ENCODE measurements at places on chromosomes 16 and 17.

DNA sequence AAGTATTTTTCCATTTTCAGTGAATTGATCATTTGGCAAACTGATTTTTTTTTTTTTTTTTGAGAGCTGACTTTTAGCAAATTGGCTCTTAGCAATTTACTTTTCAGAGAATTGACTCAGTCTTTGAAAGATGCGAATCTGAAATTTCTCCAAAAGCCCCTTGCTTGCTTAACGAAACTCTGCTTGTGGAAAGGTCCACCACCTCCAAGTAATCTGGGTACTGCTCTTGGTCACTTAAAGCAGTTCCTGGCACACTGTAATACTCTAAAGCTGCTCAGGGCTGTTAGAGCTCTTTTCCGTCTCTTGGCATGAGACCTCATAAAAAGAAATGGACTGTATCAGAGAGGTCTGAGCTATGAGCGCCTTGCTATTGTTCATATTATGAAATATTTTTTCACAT, 2.9 kb downstream of the GSDMB start:
- no peak for DNase-seq

DNA sequence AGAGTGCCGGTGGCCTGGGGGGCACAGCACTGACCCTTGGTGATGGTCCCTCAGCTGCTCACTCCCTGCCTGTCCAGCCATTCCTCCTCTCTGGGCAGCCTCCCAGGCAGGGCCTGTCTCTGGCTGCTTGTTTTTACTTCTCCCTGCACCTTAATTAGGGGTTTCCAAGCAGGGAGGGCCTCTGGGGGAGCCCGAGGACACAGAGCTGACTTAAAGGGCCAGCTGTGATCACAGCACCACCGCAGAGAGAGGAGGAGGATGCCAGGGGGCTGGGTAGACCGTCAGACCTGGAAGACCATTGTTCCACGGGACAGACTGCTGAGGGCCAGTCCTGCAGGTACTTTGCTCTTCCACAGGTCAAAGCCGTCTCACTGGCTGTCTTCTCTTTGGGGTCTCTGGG, 1.2 kb upstream of the DPH1 start:
- no peak for DNase-seq

DNA sequence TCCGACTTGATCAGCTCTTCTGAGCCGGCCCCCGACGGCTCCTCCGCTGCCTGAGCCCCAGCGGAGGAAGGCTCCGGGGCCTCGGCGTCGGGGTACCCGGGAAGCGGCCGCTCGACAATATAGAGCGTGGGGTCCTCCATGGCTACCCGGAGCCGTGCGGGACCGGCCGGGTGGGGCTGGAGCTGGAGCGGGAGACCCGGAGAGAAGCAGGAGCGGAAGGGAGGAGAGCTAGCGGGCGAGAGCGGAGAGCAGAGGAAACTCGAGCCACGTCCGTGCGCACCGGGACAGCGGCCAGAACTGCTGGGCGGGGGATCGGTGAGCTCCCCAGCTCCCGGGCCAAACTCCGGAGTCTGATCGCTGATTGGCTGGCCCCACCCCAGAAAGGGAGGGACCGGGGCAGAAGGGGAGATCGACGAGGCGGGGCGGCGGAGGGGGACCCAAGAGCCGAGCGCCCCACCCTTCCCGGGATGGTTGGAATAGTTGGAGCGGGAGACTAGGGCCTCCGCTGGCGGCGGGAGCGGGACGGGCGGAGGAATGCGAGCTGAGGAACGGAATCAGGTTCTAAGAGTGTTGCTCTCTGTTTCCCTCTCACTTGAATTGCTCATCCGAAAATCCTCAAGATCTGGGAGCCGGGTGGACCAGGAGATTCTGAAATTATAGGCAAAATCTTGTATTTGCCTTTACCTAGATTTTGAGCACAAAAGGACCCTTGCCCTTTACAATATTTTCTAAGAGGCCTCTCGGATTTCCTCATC, at the start of gene CAVIN1:
TSS of gene CAVIN1 (minus strand) at position 299 of the 755 bp plus-strand sequence. CDS start at position 140, 159 bp downstream.
- no peak for DNase-seq

GRCh38 chr16:73202161-73202729, 154.3 kb upstream of the ZFHX3 start:
- DNase-seq: no peak

- DNase-seq: no peak
These were observed 43.9 kb upstream of the SLC5A11 start for GRCh38 chr16:24801761-24802302.

DNA sequence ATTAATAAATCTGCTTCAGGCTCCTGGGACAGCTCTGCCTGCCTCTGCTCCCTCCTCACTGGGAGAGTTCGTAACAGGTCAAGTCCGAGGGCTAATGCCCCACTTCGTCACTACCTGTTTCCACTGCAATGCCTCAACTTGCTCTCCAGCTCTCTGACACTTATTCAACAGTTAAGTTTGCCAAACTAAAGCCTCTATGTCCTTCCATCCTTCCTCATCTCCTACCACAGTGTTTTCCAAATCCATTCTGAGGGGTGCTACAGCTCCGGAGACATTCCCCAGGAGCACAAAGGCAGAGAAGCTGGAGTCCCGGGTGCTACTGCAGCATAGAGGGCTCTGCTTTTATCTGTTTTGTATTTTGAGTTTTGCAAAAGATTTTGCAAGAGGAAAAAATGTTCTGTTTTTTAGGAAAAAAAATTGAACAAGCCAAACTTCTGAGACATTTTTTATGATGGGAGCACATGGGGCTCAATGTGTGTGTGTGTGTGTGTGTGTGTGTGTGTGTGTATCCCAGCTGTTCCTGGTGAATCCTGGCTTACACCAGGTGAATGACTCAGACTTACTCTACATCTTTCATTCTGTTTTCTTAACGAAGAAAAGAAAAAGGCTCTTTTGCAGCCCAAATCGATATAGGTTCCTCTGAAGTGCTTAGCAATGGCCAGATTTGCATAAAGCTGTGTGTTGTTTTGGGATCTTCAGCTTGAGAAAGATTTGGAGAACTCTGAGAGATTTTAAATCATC, 46.1 kb upstream of the MYOCD start:
- DNase-seq: no peak

- peak; percentile 72 for DNase-seq
These were observed 33.3 kb downstream of the JPH3 start for GRCh38 chr16:87635541-87636049.

- DNase-seq: no peak
These were observed 607.1 kb downstream of the KCNJ2 start for GRCh38 chr17:70776441-70776840.

DNA sequence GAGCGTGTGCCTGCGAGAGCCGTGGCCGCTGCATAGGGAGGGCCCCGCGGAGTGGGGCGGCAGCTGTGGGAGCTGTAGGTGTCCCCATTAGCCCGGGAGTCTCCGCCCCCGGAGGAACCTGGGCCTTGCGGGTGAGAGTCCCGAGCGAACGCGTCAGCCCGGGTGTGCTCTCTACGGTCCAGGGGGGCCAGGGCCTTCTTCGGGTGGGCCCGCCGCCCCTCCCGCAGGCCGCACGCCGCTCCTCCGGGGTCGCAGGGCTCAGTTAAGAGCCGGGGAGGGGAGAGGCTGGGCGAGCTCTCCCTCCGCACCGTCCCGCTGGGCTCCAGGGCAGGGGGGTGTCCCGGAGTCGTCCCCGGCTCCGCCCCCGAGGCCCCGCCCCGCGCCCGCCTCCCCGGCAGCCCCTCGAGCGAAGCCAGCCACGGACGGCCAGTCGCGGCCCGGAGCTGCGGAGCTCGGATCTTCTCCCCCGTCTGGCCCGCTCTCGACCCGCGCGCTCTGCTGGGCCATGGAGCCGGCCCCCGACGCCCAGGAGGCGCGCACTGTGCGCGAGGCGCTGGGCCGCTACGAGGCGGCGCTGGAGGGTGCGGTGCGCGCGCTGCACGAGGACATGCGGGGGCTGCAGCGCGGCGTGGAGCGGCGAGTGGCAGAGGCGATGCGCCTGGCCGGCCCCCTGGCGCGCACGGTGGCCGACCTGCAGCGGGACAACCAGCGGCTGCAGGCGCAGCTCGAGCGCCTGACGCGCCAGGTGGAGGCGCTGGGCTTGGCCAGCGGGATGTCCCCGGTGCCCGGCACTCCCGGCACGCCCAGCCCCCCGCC, at the start of gene SMTNL2:
TSS of gene SMTNL2 (plus strand) at position 429 of the 816 bp plus-strand sequence. CDS start at position 506, 77 bp downstream.
- DNase-seq: peak; percentile 8

GRCh38 chr16:55585631-55586030, 19.1 kb downstream of the CAPNS2 start:
- DNase-seq: no peak

GRCh38 chr17:29401258-29401657, 11.1 kb downstream of the TAOK1 start:
- DNase-seq: no peak

DNA sequence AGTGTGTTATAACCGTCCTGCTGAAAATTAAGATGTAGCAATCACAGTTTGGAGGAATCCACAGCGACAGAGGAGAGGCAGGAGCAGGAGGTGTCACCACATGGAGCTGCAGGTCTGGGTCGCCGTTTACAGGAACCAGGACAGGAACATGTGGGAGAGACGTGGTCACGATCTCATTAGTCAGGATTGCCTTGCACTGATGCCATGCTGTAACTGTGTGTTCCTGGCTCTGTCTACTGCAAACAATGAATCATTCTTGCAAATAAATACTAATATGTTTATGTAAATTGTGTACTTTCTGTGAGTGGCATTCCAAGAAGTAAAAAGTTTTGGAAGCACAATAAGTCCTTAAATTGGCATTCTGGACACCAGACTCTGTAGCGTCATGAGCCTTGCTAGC, 271.8 kb downstream of the CPPED1 start:
- DNase-seq: no peak

DNA sequence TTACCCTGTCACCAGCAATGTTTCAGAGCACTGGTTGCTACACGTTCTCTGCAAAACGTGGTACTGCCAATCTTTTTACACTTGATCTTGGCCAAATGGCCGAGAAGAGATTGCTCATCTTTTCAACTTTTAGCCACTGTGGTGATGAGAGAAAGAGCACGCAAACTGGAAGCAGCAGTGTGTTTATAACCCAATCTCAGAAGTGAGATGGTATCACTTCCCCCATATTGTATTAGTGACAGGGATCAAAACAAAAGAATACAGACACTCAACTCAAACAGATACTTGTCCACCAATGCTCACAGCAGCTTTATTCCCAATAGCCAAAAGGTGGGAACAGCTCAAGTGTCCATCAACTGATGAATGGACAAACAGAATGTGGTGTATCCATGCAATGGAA, 72.1 kb upstream of the FA2H start:
- no peak for DNase-seq

DNA sequence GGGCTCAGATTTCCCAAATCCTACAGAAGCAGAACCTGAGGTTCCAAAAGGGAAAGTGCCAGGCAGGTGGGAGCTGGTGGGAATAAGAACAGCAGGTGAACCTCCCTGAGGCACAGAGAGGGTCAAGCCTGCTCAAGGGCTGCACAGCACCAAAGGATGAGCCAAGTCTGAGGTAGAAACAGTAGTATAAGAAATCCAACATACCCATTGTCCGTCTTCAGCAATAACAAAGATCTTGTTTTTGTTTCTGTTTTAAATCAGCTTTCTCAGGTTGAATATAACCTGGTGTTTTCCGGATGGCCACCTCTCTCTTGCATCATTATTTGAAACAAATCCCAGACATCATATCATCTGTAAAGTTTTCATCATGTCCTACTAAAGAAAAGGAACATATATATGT, 10.6 kb upstream of the CES3 start:
- no peak for DNase-seq

GRCh38 chr17:41982026-41982760, 15.6 kb downstream of the CNP start:
- DNase-seq: no peak

- peak; percentile 92 for DNase-seq
These were observed 363 bp upstream of the MIF4GD start for GRCh38 chr17:75271233-75271954.

DNA sequence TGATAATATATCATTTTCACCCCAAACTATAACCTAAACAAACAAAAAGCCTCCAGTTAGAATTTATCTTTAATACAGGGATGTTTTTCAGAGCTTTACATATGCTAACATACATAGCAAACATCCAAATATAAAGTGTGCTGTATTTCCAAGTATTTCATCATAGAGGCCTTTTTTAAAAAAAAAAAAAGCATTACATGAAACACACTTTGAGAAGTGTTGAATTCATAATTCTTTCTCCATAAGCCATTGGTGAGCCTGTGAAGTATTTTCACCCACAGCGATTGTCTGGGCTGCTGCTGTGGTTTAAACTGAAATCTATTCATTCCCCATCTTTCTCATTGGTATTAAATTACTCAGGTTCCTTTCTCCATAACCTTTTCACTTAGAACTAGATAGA, 503.4 kb upstream of the CDH8 start:
- DNase-seq: no peak

- DNase-seq: no peak
These were observed 86.8 kb upstream of the WSB1 start for GRCh38 chr17:27207073-27207513.

GRCh38 chr16:57028086-57028485, 38.7 kb downstream of the NLRC5 start:
- DNase-seq: no peak

DNA sequence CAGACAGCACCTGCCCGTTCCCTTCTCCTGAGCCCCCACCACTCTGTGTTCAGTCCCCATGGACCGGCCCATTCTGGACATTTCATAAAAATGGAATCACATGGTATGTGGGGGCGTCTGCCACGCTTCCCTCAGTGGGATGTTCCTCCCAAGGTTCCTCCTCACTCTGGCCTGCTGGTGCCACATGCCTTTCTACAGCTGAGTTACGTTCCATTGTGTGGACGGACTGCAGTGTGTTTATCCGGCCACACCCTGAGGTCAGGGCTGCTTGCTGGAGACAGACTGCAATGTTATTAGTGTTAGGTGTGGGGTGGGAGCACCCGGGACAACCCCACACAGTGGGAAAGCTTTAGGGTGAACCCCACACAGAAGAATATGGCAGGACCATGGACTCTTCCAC, 5.9 kb upstream of the AATK start:
- no peak for DNase-seq

GRCh38 chr16:27114006-27114405, 47.3 kb downstream of the C16orf82 start:
- no peak for DNase-seq

- no peak for DNase-seq
These were observed 19.0 kb upstream of the RMI2 start for GRCh38 chr16:11326084-11326736.

DNA sequence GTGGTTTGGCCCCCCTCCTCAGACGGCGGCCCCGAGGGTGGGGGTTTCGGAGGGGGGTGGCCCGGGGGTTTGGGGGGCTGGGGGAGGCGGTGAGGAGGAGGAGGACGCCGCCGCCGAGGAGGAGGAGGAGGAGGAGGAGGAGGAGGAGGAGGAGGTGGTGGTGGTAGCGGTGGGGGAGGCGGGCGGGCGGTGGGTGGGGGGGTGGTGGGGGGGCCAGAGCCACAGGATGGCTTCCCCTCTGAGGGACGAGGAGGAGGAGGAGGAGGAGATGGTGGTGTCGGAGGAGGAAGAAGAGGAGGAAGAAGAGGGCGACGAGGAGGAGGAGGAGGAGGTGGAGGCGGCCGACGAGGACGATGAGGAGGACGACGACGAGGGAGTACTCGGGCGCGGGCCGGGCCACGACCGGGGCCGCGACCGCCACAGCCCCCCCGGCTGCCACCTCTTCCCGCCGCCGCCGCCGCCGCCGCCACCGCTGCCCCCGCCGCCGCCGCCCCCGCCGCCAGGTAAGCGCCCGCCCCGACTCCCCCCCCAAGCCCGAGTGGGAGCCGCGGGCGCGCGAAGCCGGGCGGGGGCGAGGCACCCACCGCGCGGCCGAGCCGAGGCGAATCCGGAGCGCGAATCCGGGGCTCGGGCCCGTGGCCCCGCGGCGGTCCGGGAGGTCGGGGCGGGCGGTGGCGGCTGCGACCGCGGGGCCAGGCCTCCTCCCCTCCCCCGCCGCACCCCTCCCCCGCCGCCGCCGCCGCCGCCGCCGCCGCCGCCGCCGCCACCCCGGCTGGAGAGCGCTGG, 3.8 kb upstream of the CHD3 start:
- peak; percentile 56 for DNase-seq

- no peak for DNase-seq
These were observed 6.0 kb downstream of the CDK5R1 start for GRCh38 chr17:32492648-32493289.

GRCh38 chr17:29084541-29085146, 41.7 kb downstream of the PIPOX start:
- DNase-seq: no peak

Measured in CD4-positive, alpha-beta T cell treated with Interleukin-12 subunit alpha and Interleukin-12 subunit beta, for 1 hour (primary cell).